ENCODE measurements at places on chromosomes 6 and 20.

- DNase-seq: no peak
These were observed 827.3 kb downstream of the DHX35 start for GRCh38 chr20:39789411-39789810.

- DNase-seq: no peak
These were observed 115.4 kb upstream of the STXBP5 start for GRCh38 chr6:147088861-147089260.

DNA sequence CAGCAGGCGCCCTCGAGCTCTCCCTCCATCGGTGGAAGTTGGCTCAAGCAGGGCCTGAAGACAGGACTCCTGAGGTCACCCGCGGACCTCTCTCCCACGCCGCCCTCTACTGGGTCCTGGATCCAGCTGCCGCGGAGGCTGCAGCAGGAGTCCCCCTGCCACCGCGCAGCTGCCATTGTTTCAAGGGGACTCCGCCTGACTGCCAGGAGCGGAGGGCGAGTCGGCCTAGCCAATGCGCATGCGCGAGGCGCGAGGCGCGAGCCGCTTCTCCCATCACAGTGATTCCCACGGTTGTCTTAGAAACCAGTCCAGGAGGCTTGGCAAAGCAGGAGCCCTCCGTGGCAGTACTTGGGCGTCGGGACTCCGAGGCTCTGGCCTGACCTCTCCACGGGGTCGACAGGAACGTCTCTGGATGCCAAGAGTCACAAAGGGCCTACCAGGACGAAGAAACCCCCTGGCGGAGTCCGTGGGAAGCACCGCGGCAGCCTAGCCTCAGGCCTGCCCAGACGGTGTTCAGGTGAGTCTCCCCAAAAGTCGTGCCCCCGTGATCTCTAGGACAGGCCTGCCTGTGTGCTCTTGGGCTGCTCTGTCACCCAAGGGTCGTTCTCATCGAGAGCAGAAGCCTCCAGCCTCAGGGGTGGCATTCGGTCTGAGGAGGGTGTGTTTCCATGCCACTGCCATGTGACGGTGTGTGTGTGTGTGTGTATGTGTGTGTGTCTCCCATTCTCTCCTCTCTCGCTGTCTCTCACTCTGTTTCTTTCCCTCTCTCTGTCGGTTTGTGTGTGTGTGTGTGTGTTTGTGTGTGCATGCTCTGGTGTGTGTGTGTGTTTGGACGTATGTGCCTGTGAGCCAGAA lies 290.6 kb upstream of the ZNF337 start:
- DNase-seq: peak; percentile 12

GRCh38 chr20:64081624-64081964 lies 1.7 kb downstream of the OPRL1 start:
- no peak for DNase-seq

DNA sequence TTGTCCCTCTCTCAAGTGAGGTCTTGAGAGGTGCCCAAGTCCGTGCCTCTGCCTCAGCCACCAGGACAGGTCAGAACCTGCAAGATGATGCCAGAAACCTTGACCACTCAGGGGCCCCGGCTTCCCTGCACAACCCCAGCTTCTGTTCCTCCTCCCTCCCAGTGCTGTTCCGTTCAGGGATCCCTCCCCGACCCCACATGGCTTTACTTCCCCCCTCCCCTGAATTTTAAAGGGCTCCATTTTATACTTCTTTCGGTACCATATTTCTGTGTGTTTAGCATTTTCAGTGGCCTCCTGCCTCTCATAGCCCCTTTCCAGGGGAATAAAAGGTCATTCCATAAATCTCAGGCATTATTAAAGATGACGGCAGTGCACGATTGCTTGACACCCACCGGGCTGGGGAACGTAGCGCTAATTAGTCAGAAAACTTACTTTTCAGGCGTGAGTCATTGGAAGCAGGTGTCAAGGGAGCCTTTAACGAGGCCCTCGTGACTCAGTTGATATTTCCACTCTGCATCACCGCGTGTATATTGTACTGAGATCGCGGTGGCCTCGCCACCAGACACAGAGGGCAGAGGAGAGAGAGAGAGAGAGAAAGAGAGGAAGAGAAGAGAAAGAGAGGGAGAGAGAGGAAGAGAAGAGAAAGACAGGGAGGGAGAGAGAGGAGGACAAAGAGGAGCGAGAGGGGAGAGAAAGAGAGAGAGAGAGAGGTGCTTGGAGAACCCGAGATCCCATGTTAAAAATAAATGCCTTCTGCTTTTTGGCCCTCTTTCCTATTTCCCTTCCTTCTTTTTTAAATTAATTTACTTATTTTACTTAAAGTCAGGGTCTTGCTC lies 21.3 kb downstream of the KCNG1 start:
- no peak for DNase-seq

- DNase-seq: no peak
These were observed 165.6 kb downstream of the FOXA2 start for GRCh38 chr20:22418738-22419137.

- DNase-seq: no peak
These were observed 29.8 kb upstream of the CCN2 start for GRCh38 chr6:131980791-131981623.
